ENCODE measurements at places on chromosomes 16 and 17.
A peak's percentile ranks its signal among the peaks of the same experiment; 100 is the strongest.

GRCh38 chr17:22203208-22203715 lies 510.9 kb downstream of the KCNJ18 start:
- DNase-seq: no peak

- no peak for DNase-seq
Measured at GRCh38 chr17:59859444-59860025, 33.2 kb downstream of the TUBD1 start.

GRCh38 chr17:31587462-31587861 lies 196.0 kb downstream of the RAB11FIP4 start:
- no peak for DNase-seq

GRCh38 chr16:87045466-87046216 lies 271.6 kb downstream of the C16orf95 start:
- no peak for DNase-seq

- no peak for DNase-seq
Measured at GRCh38 chr16:84742641-84743092, 42.9 kb downstream of the USP10 start.

- no peak for DNase-seq
Measured at GRCh38 chr16:70421014-70421413, 17.9 kb downstream of the ST3GAL2 start.

DNA sequence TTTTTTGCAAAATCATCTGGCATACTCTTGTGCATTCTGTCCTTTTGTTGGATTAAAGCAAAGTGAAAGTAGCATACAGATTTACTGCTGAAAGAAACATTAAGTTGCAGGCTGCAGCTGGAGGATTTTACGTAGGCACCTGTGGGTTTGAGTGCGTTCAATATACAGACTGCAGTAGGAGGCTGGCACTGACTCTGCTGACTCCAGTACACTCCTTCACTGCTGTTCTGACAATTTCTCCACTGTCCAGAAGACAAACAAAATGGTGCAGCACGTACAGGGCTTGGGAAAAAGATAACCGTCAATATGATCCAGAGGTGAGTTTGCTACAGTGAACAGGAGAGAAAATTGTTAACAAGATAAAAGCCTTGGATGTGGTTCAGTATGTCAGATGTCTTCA lies 73.3 kb downstream of the TANC2 start:
- DNase-seq: no peak

DNA sequence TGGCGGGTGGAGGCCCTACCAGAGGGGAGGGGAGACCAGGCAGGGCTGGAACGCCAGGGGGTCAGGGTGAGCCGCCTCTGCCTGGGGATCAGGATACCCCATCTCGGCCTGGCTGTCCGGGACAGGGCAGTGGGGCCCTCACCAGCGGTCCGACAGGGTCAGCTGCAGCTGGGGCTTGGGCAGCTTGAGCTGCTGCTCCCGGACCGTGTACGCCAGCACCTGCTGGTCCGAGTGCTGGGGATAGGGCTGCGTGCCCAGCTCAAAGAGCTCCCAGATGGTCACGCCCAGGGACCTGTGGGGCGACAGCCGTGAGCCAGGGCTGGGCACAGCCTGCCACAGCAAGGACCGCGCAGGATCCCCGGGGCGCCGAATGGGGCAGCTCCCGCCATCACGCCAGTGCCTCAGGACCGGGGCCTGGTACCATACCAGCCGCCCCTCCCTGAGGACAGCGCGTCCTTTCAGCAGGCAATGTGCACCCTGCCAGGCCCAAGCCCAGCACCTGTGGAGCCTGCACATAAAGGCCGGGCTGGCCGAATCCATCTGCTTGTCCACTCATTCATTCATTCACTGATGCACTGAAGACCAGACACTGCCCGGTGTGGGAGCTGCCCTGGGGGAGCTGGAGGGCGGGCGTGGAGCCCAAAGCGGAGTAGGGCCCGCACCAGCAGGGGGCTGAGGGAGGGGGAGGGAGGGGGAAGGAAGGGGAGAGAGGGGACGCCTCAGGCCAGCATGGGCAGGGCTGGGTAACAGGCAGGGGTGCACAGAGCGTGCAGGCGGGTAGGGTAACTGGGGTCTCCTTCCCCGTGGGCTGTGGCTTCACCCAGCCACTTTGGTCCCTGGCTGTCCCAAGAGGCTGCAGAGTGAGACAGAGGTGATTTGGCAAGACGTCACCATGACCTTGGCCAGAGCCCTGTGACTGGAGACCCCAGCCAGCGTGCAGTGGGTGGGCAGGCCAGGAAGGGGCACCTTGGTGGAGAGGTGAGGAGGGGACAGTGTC lies 42.0 kb upstream of the PVALEF start:
- DNase-seq: no peak

DNA sequence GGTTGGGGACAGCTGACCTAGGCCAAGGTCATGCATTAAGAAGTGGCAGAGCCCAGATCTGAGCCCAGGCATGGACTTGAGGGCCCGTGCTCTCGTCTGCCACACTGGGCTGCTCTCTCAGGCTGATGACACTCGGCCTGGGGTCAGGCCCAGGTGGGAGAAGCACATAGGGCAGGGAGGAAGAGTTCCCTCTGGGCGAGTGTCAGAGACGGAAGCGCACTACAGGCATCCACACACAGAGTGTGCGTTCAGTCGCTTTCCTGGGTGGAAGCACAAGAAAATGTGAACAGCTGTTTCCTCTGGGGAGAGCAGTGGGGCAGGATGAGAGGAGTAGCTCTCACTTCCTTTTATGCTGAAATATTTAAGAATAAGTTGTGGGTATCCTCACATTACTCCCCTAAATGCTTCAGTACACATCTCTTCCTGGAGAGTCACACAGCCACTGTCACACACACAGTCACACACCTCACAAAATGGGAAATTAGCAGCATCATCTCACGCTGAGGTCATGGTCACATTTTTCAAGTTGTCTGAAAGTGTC lies 59.7 kb downstream of the B9D1 start:
- DNase-seq: no peak

DNA sequence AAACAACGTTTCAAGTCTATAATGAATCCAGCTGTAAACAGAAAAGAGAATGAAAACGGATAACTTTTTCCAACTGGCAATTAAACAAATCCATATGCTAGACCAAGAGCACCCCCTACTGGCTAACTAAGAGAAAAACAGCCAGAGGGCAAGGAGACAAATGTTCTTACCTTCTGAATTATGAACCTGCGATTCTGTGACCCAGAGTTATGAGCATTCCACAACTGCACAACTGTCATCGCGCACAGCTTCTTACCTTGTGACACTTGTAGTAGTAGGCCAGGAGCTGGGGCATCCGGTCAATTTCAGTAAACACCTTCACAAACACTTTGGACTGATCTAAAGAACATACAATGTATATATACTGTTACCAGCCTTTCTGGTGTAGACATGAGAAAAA lies 18.6 kb downstream of the COG7 start:
- peak; percentile 55 for DNase-seq

DNA sequence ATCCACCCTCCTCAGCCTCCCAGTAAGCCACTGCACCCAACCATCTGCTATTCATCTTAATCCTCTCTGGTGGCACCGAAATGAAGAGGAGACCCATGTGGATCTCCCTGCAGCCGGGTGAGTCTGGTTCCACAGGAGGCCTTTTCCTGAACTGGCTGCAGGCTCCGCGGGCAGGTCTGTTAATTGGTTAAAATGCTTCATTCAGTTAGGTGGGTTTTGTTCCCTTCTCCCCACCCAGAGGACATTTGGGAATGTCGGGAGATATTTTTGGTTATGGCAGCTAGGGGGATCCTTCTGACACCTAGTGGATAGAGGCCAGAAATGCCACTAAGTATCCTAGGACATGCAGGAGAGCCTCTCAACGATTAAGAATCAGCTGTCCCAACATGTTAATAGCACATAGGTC lies 16.7 kb downstream of the C16orf54 start:
- no peak for DNase-seq

DNA sequence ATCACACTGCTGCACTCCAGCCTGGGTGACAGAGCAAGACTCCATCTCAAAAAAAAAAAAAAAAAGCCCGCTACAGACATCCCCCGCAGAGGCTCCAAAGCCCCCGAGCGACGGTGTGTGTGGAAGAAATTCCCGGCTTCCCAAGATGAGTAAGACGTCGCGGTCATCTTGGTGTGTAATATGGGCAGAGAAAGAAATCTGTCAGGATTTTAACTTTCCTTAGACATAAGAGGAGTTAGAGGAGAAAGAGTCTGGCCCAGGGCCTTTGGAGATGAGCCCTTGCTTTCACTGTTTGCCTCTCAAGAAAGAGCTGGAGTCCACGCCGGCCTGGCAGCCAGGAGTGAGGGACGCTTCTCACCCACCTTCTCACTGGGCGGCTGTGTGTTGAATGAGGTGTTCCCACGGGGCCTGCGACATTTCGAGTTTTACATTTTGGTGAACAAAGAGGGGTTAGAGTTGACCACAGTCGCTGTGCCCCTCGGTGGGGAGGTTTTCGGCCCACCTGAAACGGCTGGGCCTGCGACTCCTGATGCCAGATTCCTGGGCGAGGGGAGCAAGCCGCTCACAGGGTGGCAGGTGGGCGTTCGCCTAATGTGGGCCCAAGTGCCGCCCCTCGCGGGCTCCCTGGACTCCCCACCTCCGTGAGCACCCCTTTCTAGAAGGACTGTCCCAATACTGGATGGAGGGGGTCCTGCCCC lies 17.9 kb downstream of the C1QTNF1 start:
- DNase-seq: no peak

DNA sequence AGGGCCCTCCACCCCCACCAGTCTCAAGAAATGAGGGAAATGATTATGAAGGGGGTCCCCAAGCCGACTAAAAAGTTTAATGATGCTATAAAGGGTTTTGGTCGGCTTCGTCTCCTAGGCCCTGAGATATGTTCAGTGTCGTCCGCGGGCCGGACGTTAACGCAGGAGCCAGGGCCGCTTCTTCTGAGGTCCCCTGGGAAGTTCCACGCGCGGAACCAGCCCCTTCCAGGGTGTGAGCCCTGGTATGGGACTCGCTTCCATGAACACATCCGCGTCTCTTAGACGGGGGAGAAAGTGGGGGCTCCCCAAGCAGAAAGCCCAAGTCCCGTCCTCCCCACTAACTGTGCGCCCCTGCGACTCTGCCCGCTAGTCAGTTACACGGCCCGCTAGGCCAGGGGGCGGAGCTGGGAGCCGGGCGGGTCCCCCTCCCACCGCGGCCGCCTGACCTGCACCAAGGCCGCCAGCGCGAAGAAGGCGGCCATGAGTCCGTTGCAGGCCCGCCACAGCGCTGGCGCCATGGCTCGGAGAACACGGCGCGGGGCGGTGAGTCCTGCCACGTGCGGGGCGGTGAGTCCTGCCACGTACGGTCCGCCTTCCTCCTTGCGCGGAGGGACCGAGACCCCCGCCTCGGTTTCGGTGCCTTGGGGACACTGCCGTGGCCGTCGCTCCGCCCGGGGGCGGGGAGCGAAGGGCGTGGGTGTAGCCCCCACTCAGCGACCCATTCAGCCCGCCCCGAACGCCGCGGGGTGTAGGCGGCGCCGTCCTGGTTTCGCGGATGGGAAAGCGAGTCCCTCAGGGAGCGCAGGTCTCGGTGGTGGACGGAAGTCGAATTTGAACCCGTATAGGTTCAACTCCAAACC lies at the start of gene TMEM220:
Gene TMEM220, minus strand, starts transcription at position 690 of the 860 bp plus-strand sequence. Its CDS starts 172 bp downstream, at position 518.
- no peak for DNase-seq

DNA sequence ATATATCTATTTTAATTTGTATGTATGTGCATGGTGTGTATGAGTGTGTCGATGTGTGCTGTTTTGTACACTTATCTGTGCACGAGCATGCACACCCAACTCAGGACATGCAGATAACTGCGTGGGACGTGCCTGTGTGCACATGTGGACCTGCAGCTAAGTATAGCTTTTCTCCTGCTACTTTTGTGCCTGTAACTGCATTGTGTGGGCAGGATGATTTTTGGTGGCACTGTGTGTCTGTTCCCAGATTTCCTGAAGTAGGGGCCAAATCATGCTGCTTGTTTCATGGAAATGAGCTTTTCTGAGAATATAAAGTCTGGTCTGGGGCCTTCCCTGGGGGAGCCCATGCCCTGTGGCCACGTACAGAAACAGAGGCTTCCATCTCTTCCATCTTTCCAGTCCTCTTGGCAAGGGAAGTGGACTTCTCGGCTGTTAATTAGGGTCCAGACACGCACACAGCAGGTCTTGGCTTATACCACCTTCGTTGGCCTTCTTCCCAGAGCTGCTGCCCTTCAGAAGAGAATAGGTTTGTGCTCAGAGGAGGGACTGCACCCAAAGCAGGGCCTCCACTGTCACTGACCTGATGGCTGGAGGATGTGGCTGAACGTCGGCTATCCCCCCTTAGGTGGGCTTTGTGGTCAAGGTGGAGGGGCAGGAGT lies 30.2 kb downstream of the SPNS3 start:
- DNase-seq: no peak

DNA sequence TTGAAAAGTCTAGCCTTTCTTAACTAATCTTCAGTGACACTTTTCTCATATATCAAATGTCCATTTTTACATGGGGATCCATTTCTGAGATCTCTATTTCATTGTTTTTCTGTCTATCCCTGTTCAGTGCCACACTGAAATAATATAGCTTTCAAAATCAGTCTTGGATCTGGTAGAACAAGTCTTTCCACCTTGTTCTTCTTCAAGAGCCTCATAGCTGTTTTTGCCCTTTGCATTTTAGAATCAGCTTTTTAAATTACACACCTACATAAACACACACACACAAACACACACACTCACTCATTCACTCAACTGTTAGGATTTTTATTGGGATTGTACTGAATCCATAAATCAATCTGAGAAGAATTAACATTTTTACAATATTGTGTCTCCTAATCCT lies 19.2 kb downstream of the GSDMB start:
- no peak for DNase-seq

- no peak for DNase-seq
Measured at GRCh38 chr17:51270636-51271035, 10.3 kb downstream of the UTP18 start.

DNA sequence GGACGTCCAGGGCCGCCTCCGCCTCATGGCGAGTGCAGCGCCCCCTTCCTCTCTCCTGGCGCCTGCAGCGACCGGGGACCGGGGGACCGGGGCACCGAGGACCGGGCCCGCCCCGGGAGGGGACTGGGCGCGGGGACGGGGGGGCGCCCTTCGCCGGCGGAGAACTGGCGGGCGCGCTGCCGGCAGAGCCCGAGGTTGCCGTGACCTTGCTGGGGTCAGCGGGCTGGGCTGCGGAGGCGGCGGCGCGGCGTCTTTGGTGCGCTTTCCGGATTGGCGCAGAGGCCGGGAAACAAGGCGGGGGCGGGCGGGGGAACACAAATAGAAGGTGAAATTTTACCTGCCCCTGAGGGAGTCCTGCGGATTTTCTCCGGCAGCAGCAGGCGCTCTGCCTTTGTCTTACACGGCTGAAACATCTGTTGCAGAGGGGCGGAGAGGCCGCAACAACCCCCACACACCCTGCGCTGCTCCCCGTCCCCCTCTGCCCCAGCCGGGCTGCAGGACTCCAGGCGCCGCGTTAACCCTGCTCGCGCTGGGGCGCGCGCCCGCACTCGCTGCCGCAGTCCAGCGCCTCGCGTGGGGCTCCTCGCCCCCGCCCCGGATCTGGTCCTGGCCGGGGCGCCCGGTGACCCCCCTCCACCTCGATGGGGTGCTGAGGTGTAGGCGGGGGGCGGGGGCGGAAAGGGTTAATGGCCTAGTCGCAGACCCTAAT lies 53.5 kb downstream of the SREBF1 start:
- peak; percentile 55 for DNase-seq

- DNase-seq: no peak
Measured at GRCh38 chr17:67377488-67378453, 690 bp downstream of the PITPNC1 start.

- DNase-seq: no peak
Measured at GRCh38 chr17:82647593-82648164, 565 bp downstream of the WDR45B start.

- DNase-seq: no peak
Measured at GRCh38 chr17:18928628-18929125, 23.3 kb upstream of the SLC5A10 start.

- peak; percentile 83 for DNase-seq
Measured at GRCh38 chr16:68074850-68075555, 10.2 kb upstream of the NFATC3 start.

All from GM12864 (cell line).